Fibroblast of villous mesenchyme (primary cell): ENCODE measurements at places on chromosomes 5 and 9. TPM values are rescaled to one million over a fixed set of nuclear protein-coding genes. Genes with fewer than 3 reads are reported as not detected.

The SLC34A3 gene
- under 0.01 TPM in 1 of 2 replicates, not detected in the other for total RNA-seq

GRCh38 chr9:81465468-81466011 is 223.8 kb downstream of the TLE1 start:
- peak; percentile 49 for DNase-seq

DNA sequence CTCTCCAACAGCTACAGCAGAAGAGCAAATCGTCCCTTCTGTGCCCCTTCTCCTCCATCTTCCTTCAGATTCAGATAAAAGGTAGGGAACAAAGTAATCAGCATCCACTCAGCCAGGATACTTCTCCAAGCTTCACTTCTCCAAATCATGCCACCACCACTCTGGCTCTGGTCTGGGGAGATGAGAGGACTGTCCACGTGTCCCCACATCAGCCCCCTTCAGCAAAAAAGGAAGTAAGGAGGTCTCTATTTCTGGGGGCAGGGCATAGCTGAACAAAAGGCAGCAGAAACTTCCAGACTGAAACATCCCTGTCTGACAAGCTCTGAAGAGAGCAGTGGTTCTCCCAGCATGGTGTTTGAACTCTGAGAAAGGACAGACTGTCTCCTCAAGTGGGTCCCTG is 116.9 kb downstream of the C5orf15 start:
- DNase-seq = no peak

The RNF224 gene
- not detected in 2 replicates for total RNA-seq

DNA sequence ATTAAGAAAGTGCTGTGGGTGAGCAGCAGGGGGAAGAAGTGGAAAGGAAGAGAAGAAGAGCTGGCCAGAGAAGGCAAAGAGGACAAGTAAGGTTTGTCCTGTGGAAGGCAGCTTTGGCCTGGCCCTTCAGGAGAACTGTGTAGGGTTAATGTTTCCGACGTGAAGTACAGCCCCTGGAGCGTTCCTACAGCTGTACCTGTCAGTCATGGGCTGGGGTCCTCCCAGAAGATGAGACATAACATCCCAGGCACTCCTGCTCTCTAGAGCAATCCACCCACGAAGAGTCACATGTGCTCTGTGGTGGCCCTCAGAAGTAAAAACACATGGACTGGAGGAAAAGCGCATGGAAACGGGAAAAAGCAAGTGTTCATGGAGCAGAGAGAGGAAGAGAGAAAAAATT is 237.4 kb downstream of the CAAP1 start:
- no peak for DNase-seq

GRCh38 chr5:143987751-143988560 is 176.0 kb downstream of the HMHB1 start:
- no peak for DNase-seq

The CNTNAP3 gene
- 0.64 TPM in 1 of 2 replicates, not detected in the other for total RNA-seq

GRCh38 chr5:126108470-126108869 is 314.7 kb upstream of the GRAMD2B start:
- no peak for DNase-seq

DNA sequence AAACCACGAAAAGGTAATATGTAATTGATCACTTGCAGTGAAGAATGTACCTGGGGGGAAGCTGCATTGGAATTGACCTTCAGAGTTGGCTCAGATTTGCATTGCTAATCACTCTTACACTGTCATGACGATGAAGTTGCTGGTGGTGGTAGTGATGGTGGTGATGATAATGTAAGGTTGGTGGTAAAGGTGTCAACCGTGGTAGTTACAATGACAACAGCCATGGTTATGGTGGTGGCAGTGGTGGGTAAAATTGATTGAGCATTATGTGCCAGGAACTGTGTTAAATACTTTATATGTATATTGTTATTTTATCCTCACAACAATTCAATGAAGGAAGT is 282.4 kb downstream of the NR3C1 start:
- DNase-seq = no peak

The MYOZ3 gene
- under 0.01 TPM in 2 replicates for total RNA-seq

- no peak for DNase-seq
Observed at GRCh38 chr5:24643880-24644279, 898 bp downstream of the CDH10 start.

- peak; percentile 99 for DNase-seq
Observed at GRCh38 chr9:134602547-134603362, 38.8 kb upstream of the COL5A1 start.

DNA sequence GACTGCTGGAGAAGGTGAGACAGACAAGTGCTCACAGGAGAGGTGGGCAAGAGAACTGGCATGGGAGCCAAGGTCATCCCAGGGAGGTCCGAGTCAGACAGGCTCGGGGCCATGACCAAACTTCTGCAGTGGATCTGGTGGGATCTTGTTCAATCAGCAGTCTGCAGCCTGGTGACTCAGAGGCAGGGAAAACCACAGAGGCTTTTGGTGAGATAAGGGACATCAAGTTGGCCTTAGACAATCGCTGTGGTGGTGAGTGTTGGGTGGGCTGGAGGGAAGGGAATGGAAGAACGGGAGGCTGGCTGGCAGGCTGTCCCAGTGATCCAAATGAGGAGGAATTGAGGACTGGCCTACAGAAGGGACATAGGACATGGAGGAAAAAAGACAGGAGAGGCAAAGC is 123.8 kb downstream of the TMEM174 start:
- peak; percentile 57 for DNase-seq

DNA sequence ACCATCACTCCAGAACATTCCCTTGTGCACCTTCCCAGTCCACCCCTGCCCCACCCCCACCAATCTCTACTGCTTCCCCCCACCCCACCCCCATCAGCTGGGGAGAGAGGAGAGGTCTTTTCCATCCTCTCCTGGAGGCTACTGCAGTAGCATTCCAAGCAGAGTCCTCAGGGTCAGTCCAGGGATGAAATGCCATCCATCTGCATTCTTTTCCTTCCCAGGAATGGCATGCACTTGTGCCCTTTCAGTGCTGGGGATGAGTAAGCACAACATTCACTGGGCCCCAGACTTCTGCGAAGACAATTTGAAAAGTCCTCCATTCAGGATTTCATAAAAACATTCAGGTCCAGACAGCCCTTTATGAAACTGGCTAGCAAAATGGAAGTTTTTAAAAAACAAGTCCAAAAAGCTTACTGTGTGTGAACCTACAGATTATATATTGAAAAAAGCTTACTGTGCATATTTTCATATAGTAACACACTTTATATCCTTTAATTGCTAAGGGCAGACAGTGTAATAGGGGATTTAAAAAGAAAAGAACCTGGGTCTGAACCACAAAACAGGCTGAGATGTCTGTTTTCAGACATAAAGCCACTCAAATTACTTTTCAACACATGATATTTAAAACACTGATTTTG is 50.0 kb upstream of the GOLPH3 start:
- peak; percentile 47 for DNase-seq

The KIAA1191 gene
- 65.4 and 107 TPM in 2 replicates for total RNA-seq

DNA sequence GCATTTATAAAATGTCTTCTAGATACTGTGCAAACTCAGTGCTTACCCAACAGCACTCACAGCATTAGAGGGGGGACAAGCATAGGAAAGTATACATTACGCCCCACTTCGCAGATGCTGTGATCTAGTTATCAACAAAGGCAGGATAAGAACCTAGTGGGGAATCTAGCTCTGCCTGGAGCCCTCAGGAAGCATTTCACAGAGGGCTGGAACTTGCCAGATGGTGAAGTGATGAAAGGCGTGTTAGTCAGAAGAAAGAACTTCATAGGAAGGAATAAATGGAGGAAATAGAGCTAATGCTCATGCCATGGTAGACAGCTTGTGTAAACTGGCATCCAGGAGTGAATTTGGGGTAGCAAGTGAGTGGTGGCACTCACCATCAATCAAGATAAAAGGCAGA is 25.8 kb downstream of the DIRAS2 start:
- DNase-seq = no peak

The RAD23B gene
- total RNA-seq = 184 and 375 TPM in 2 replicates

DNA sequence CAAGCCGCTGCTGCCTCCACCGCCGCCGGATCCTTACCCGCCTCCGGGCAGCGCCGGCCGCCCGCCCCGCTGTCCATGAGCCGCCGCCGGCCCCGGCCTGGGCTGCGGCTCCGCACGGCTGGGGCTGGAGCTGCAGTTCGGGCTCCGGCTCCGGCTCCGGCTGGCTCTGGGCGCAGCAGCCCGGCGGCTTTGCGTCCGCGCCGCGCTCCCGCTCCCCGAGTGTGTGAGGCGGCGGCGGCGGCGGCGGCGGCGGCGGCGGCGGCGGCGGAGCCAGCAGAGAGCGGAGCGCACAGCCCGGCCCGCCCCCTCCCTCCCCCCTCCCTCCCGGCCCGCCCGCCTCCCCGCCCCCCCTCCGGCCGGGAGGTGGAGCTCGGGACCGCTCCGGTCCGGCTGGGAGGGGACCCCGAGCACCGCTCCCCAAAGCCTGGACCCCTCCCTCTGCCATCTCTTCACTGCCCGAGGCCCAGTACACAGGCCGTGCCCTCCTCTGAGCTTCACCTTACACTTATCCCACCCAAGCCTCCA is at the start of gene PCDH1:
Gene PCDH1, minus strand, starts transcription at position 225 of the 525 bp plus-strand sequence. Its CDS starts 148 bp downstream, at position 77.
- DNase-seq = peak; percentile 36

GRCh38 chr9:95004411-95005277 is 278.1 kb downstream of the AOPEP start:
- peak; percentile 35 for DNase-seq

- no peak for DNase-seq
Observed at GRCh38 chr9:120758544-120758943, 34.7 kb downstream of the FBXW2 start.

The CLIC3 gene
- total RNA-seq = 19.0 and 43.2 TPM in 2 replicates

GRCh38 chr9:12813960-12814876 is 39.4 kb downstream of the LURAP1L start:
- DNase-seq = peak; percentile 100

DNA sequence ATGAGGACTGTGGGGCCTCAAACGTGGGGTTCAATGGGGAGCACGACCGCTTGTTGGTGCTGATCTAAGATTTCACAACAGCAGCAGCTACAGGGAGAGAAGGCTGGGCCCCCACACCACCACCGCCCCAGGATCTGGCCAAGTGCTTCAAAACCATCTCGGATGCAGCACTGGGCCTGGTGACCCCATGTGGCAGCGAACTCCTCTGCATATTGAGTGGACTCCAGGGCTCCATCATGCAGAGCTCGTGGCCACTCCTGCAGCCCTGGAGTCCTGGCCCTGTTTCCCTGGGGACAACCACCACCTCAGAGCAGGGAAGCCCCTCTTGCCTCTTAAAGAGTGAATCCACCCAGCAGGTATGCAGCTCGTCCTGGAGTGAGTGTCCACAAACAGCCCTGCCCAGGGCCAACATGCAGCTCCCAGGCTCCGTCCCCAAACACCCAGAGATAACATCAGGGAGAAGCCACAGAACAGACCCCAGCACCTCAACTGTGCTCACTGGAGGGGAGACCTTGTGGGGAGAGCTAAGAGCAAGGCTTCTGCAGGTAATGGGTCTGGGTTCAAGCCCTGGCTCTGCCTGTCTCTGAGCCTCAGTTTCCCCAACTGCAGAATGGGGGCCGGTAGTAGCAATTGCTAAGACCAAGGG is 103.1 kb upstream of the SARDH start:
- DNase-seq = no peak

DNA sequence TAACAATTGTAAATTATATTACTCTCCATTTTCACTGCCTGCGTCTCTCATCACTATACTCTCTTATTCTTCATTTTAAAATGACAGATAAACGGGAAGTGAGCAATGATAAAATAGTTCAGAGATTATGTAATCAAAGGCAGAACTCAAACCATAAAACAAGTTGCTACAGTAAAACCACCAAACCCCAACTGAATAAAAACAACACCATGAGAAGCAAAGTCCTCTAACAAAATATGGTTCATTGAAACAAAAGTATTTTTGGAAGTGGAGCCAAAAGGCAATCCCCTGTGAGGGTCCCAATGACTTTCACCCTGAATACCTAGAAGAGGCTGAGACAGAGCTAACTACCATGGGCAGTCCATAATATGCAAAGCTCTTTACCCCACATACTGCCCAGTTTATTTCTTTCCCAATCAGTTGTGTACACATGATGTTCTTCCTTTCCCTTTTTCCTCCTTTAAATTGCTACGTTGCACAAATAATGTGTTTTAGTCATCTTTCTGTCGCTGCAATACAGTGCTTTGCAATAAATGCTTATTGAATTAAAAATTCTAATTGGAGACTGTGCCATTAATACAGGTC is 64.0 kb upstream of the PTGER4 start:
- DNase-seq = peak; percentile 31

- no peak for DNase-seq
Observed at GRCh38 chr5:56048124-56048523, 53.4 kb upstream of the IL6ST start.

The DMRT3 gene
- not detected in 2 replicates for total RNA-seq

DNA sequence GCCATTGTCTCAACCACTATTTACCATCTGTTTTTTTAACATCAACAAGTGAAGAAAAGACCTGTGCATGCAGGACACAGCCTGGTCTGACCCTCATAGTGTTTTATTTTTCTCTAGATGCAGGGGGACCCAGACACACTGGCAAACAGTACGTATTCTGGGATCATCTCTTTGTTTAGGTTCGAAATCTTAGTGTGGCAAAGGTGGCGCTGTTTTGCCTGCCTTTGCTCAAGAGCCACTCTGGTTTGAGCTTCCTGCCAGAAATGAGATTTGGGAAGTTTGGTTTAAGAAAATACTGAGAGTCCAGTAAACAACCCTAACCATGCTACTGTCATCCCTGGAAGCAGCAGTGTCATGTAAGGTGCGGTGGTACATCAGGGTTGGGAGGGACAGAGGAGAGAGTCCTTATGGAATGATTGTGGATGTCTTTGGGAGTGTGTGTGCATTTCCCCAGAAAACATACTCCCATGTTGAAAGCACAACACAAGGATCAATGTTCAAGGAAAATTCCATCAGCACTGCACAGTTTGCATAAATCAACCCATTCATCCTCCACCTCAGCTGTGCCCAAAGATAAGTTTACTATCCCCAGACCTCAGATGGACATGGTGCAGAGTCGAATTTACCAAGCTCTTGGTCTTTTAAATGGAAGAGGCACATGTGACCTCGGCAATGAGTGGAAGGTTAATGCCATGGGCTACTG is 34.0 kb upstream of the FLT4 start:
- no peak for DNase-seq

- no peak for DNase-seq
Observed at GRCh38 chr9:132590318-132591182, 8.1 kb downstream of the BARHL1 start.

DNA sequence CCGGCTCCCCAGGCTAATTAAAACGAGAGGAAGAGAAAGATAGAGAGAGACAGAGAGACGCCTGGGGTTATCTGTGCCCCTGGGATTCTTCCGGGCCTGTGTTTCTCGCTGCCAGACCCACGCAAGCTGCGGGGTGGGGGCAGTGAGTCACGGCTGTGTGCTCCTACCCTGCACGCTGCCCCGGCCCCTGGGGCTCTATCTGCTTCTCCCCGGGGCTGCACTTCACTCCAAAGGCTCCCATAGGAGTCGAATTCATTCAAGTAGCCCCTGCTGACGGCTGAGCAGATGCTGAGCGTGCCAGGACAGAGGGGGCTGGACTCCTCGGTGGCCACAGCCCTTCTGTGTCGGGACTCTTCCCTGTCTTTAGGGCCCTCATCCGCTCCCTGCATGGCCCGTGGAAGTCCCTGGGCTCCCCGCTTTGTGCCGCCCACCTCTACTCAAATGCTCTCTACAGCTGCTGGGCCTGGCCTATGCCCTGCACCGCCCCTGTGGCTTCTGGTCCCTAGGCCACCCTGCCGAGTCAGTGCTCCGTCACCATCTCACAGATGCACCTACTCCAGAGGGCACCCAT is 22.8 kb downstream of the SARDH start:
- peak; percentile 86 for DNase-seq

The CCDC171 gene
- total RNA-seq = 2.2 and 2.3 TPM in 2 replicates

- no peak for DNase-seq
Observed at GRCh38 chr5:159640446-159640845, 275.8 kb upstream of the ADRA1B start.
